ENCODE measurements at places on chromosomes 2 and 18. TPM values are rescaled to one million over a fixed set of nuclear protein-coding genes. Genes with fewer than 3 reads are reported as not detected.

DNA sequence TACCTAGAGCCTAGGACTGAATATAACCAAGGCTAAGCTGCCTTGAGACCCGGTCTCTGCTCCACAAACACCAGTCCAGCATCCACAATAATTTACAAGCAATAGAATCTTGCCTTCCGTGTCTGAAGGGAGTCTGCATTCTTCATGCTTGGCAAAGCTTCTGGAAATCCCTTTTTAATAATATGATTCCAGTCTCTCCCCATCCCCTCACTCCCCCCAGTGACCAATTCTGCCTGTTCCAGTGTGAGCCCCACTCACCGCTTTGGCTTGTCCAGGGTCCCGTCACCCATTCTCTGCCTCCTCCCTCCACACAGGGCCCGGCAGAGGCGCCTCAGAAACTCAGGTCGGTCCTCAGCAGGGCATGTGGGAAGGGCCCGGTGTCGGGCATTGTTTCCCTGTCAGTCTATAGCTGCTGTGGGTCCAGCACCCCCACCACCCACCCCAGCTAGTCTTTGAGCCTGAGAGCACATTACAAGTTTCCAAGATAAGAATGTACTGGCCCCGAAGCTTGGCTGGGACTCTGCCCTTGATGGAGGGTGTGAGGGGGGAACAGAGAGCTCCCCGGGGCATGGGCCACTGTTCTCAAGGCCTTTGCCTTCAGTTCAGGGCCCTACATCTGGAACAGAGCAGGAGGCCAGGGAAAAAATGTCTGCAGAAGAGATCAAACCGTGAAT, 129.7 kb upstream of the MYCN start:
- no peak for DNase-seq

- no peak for DNase-seq
Measured at GRCh38 chr2:36541891-36542595, 55.9 kb downstream of the FEZ2 start.

DNA sequence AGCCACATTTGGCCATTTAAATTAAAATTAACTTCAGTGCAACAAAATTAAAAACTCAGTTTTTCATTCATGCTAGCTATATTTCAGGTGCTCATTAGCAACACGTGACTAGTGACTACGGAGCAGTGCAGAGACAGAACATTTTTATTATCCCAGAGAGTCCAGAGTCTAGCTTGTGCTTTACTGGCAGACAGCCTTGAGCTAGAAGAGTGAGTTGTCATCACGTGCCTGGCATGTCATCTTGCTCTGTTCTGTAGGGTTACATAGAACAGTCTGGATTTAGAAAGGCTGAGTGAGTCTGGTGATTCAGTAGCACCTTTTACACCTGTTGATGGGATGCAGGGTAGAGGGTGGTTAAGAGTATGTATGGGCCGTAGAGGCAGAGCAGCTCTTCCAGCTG, 136.9 kb upstream of the IL1R2 start:
- DNase-seq: no peak

DNA sequence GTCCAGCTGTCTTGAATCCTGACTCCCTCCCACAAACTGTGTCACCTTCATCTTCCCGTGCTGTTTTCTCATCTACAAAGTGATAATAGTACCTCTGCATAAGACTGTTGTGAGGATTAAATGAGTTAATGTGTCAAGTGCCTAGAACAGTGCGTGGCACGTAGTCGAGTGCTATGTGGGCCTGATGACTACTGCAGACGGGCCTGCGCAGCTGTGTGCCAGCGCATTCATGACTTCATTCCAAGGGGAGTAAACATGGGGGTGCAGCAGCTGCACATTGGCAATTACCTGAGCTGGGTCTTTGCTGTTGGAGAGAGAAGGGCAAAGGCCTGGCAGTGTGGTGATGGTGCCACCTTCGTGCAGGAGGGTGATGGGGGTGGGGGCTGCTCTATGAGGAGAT, 5.0 kb downstream of the TEX44 start:
- no peak for DNase-seq

The NR4A2 gene
- total RNA-seq: 62.1 TPM

DNA sequence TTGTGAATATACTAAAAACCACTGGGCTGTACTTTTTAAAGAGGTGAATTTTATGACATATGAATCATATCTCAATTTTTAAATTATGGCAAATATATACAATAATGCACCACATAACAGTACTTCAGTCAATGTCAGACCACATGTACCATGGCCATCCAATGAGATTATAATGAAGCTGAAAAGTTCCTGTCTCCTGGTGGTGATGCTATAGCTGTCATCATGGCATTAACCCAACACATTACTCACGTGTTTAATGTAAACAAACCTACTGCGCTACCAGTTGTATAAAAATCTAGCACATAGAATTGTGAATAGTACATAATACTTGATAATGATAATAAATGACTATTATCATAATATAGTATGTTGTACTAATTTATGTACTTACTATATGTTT, 77.6 kb upstream of the ID2 start:
- DNase-seq: no peak

The ANKRD30BL gene
- total RNA-seq: not detected

GRCh38 chr2:157107877-157108276, 149.6 kb upstream of the GALNT5 start:
- no peak for DNase-seq

DNA sequence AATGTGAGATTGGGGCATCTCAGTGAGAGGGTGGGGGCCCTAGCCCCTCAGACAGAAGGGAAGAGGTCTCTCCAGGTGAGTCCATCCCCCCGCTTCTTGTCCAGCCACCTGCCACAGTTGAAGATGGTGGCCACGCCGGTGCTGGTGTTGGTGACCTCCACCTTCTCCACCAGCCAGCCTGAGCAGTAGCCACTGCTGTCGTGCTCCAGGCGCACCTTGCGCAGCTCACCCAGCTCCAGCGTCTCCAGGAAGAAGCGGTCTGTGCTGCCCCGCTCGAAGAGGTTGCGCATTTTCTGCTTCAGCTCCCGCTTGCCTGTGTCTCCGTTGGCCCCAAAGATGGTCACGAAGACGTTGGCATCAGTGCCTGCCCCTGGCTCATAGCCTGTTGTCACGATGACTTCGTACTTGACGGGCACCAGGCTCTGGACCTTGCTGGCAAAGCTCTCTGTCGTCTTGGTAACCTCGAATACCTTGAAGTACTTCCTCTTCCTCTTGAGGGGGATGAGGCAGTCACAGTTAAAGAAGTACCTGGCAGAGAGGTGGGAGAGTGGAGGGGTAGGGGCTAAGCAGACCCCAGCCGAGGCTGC, 179.5 kb downstream of the LOXHD1 start:
- no peak for DNase-seq

- no peak for DNase-seq
Measured at GRCh38 chr2:5791371-5791770, 99.2 kb downstream of the SOX11 start.

- no peak for DNase-seq
Measured at GRCh38 chr2:220148471-220149248, 521.2 kb downstream of the SLC4A3 start.

The STARD6 gene
- 0.85 TPM for total RNA-seq

The DSG2 gene
- 10.8 TPM for total RNA-seq

The UGT1A4 gene
- not detected for total RNA-seq

The SATB2 gene
- 8.8 TPM for total RNA-seq
